ENCODE measurements at places on chromosomes 3 and 15.

DNA sequence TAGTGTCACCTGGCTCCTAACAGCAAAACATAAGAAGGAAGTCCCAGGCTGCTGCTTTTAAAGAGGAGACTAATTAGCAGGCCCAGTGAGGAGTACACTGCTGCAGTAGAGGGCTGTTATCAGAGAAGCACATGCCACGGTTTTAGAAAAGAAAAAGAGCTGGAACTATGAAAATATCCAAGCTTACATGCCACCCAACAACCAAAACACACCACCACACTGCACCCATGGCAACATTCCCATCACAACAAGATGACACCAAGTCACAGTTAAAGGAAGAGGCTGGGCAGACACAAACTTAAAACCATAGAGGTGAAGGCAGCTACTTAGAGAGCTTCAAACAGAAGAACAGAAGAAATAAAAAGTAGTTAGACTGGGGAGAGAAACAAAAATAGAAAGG is 37.0 kb downstream of the NPTN start:
- DNase-seq = no peak

- no peak for DNase-seq
Measured at GRCh38 chr3:168427835-168428475, 332.2 kb upstream of the GOLIM4 start.

DNA sequence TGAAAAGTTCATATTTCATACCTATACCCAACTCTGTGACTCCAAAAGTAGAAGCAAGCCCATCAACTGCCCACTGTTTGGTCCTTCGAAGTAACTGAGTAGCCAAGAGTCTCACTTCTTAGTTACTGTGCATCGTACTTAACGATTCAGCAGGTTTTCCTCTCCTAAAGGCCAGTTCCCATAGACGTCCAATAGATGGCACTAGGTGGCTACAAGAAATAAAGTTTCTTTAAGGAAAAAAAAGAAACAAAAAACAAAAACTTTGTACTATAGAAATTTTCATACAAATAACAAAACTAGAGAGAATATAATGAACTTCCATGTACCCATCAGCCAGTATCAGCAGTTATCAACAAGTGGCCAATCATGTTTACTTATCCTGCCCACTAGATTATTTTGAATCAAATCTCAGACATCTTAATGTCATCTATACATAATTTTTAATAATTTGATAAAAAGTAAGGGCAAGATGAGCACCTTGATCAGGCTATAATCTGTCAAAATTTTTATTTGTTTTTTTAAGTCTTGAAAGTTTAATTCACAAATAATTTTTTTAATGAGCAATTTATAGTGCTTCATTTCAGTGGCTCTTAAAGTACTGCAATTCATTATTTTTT is 63.8 kb upstream of the ACP3 start:
- DNase-seq = no peak

DNA sequence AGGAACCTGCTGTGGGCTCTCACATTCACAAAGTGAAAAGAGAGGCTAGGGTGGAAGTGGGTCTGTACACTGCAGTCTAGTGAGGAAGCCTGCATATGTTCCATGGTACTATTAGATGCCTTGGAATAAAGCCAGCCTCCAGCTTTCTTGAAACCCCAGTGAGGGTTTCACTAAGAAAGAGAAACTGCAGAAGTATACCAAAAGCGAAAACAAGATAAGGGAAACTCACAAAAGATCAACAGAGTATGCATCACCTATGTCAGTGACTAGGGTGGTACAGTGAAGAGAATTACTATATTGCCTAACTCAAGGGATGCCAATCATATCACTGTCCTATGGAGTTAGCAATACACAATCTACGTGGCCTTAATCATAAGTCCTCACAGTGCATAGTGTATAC is 212.5 kb upstream of the GADL1 start:
- DNase-seq = no peak

- DNase-seq = no peak
Measured at GRCh38 chr3:48945432-48945831, 26.8 kb downstream of the ARIH2 start.

- no peak for DNase-seq
Measured at GRCh38 chr3:26614006-26614685, 8.4 kb upstream of the LRRC3B start.

DNA sequence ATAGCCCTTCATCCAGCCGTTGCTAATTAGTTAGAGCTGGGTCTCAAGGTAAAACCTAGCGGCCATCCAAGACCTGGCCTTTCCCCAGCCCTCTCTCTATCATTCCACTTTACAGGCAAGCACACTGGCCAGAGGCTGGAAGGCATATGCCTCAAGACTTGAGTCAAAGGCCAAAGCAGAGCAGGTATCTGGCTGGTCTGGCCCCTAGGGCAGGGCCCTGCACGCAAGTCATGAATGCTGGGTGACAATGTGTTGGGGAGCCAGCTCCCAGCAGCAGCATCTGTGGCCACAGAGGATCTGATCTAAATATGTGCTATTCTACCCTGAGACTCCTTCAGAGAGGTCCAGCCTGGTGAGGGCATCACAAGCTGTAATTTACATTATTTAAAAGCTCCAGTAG is 113.6 kb downstream of the LRTM1 start:
- DNase-seq = no peak

DNA sequence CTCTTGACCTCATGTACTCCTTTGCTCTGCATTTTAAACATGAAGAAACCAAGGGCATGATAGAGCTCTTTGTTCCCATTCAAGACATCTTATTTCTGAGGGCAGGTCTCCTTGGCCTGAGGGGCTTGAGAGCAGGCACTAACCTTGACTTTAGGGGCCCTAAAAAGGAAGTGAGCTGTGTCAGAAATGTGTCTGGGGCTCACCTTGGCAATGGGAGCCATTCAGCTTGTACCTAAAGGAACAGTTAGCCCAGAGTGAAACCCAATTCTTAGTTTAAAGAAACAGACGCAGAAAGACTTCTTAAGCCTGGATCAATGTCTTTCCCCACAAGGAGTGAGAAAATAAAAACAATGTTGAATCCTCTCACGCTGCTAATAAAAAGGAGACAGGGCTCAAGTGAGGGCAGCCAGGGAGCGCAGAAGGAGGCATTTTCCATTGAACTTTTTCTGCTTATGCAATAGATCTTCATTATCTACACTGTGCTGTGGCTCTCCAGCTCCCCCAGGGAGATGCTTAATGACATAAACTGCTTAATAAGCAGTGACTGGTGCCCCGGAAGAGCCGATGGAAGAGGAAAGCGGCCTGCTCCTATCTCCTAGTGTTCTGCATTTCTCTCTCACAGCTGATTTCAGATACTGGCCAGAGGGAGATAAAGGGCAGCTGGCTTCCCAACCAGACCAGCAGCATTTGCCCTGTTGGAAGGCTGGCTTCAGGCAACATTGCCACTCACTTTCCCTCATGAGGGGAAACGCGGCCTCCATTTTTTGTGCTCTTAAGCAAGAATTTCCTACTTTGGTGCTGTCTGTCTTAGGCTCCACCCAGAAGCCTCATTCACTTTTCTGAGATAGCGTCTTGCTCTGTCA is 152.0 kb downstream of the OPA1 start:
- DNase-seq = no peak

DNA sequence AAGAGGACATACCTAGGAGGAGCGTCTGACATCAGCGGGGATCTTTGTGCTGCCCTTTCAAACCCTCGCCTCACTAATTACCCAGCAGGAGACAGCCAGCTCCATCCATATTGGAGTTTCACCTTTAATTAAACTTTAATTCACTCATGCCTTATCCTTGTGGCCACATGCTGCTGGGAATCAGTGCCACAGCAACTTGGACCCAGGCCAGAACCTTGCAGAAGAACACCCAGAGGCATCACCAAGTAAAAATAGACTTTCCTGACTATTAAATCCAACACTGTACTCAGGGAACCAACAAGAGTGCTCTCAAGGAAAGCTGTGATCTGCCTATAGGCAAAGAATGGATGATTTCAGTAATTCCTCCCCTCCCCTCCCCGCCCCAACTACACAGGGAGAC is 23.9 kb downstream of the EIF1B start:
- DNase-seq = no peak

GRCh38 chr15:92068121-92068520 is 214.6 kb downstream of the SLCO3A1 start:
- no peak for DNase-seq

- peak; percentile 61 for DNase-seq
Measured at GRCh38 chr3:125437631-125438435, 62.7 kb upstream of the ZNF148 start.

DNA sequence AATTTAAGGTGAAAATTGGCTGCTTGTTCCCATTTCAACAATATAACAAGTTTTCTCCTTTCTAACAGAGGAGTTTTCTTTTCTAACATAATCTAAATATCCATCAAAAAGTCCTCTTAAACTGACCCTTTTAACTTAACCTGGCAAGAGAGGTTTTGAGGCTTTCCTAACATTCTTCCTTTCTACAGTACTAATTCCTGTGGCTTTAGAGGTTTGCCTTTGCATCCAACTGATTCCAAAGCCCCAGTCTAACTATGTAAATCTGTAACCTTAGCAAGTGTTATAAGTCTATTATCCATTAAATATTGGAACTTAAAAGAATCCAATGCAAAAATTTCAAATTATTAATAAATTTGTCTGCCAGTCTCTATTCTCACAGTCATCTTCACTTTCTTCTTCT is 134.1 kb downstream of the ISL2 start:
- DNase-seq = no peak

- no peak for DNase-seq
Measured at GRCh38 chr3:67646586-67647234, 7.7 kb downstream of the SUCLG2 start.

- DNase-seq = no peak
Measured at GRCh38 chr3:62942764-62943163, 67.5 kb upstream of the CADPS start.

DNA sequence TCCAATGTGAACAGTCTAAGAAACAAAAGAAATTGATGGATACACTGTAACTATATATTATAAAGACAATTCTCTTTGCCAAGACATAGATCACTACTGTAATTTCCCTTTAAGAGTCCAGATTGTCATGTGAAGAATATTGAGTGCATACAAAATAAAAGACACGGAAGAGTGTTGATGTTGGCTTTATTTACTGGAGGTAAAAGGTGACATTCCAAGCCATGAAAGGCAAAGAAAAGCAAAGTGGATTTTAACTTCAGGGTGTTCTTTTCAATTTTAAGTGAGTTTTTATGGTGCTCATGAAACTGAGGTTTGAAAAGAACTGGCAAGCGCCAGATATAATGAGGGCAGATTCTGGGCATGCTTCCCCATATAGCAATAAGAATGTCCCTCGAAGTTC is 529.3 kb downstream of the MECOM start:
- DNase-seq = no peak

DNA sequence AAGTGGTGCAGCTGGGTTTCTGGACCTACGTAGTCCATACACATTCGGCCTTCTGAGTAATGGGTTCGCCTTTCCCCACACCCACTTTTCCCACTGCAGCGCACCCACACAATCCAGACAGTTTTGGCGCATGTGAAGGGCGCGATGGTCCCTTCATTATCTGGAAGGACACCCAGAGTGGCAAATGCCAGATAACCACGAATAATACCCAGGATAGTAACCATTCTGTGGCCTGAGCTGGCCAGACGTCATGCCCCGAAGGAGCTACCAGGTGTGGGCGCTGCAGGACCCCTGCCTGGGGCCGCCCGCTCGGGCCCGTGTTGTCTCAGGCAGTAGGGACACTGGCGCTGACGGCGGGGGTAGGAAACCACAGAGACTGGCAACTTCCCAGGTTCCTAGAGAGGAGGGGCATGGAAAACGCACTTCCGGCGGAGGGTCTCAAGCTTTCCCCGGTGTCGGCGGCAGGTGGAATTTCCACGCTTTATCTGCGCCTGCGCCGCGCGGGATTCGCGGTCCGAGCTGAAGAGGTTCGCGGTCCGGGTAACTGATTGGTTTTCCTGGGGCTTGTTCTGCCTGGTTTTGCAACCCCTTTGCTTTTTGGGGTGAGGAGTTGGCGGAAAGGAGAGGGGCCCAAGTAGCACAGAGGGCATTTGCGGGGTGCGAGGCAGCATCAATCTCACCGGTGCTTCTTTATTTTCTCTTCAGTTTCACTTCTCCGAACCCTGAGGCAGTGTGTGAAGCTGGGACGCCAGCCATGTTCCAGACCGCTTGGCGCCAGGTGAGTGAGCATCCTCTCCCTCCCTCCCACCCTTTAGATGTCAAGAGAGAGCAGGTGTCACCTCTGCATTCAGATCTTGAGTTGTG is at the start of gene ZNF620:
Gene ZNF620 (plus strand): TSS at position 441 of the 864 bp plus-strand sequence. CDS start 314 bp downstream, at position 755.
- peak; percentile 30 for DNase-seq

DNA sequence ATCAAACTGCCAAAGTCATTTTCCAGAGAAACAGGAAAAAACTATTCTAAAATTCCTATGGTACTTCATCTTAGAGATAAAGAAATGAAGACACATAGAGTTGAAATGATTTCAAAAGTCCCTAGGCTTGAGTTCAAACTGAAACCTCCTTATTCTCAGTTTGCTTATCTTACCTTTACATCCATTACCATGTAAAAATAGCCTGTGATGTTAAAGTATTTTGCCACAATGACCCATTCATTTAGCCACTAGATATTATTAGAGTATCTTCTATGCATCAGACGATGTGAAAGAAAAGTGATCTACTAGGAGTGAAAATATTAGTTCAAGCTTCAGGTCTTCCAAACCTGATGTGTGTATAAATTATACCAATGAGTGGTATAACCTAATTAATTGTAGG is 55.1 kb upstream of the TTC14 start:
- DNase-seq = no peak

DNA sequence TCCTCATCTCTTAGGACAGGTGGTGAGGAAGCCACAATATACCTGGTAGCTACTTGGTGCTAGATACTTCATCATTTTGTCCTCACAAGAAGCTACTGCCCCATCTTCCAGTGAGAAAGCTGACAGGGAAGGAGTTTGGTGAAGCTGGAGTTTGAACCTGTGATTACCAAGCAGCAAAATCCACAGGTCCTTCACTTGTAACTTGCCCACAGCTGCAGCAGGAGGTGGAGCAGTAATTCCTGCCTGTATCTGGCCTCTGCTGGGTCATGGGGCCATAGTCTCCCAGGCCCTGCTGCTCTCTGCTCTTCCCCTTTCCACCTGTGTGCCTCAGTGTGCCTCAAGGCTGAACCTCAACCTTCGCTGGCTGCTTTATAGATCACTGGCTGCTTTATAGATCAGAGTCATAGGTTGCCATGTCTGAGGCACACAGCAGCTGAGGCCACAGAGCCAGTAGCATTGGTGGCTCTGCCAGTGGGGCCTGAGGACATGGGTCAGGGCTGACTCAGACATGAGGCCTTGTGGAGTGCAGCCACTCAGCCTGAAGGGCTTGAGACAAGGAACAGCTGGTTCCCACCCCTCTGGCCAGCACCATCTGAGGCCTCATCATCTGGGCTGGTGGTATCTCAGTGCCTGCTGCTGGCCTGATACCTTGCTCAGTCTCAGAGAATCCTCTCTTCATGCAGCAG is 11.1 kb upstream of the CHRNB4 start:
- DNase-seq = no peak

GRCh38 chr15:29668120-29668602 is 154.1 kb downstream of the TJP1 start:
- DNase-seq = no peak

DNA sequence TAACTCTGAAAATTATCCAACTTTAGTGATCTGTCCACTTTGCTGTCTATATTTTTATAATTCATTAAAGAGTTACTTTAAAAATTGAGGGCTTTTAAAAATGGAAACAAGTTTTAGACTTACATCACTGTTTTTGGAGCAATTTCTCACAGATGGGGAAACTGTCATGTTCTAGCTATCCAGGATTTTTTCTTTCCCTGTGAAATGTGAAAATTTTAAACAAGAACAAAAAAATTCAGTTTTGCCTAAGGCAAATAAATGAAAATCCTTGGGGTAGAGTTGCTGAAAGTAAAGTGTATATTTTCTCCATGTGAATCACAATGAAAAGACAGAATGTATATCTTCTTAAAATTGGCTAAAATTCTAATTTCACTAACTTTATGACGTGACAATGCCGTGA is 553.7 kb downstream of the MCTP2 start:
- DNase-seq = no peak
